Liver (tissue), 10 donors: ENCODE measurements at places on chromosomes 1 and 21. TPM values are rescaled to one million over a fixed set of nuclear protein-coding genes. Genes with fewer than 3 reads are reported as not detected.
A peak's percentile ranks its signal among the peaks of the same experiment; 100 is the strongest.

- DNase-seq: no peak
Measured at GRCh38 chr1:110265186-110265585, 55.1 kb downstream of the KCNC4 start.

- no peak for DNase-seq
Measured at GRCh38 chr1:203763505-203763904, 1.5 kb upstream of the LAX1 start.

DNA sequence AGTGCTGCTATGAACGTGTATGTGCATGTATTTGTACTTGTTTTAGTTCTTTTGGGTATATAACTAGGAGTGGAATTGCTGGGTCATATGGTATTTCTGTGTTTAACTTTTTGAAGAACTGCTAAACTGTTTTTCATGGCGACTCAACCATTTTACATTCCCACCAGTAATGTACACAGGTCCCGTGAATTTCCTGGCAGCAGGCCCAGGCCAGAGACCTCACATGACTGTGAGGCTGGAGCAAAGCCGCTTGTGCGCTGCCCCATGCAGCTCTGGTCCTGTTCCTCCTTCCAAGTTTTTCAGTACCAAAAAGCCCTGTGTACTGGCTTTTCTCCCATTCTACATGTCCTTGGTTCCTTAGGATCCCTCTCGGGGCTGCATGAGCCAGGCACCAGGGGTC, 29.6 kb downstream of the ACOT11 start:
- DNase-seq: peak; percentile 71

PLCH2 gene
- polyA plus RNA-seq: not detected

DNA sequence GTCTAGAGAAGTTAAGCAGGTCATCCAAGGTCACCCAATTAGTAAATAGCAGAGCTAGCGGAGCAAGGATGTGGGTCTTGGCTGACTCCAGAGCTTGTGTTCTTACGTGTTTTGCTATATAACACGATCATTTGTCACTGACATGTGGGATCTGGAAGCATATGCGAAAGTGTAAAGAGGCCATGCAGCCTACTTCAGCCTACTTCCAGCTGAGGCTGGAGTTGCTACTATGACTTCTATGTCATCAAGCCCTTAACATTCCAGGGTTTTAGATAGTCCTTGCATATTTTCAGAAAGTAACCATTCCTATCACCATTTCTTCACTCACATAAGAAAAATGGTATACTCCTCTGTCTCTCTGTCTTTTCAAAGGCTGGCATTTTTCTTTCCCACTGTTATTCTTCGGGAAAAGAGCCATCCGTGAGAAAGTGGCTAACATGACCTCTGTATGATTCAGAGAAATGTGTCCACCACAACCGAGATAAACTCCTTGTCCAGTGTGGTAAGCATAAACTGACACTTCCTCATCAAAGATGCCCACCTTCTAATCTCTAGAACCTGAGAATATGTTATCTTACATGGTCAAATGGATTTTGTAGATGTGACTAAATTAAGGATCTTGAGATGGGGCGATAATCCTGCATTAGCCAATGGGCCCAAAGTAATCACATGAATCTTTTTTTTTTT, 24.0 kb upstream of the ABL2 start:
- DNase-seq: no peak

BRDT gene
- not detected for polyA plus RNA-seq

GRCh38 chr1:96982118-96982517, 260.5 kb downstream of the PTBP2 start:
- no peak for DNase-seq

- no peak for DNase-seq
Measured at GRCh38 chr1:150001415-150001814, 9.1 kb downstream of the OTUD7B start.

- DNase-seq: peak; percentile 57
Measured at GRCh38 chr21:42463861-42464515, 32.0 kb downstream of the RSPH1 start.

DNA sequence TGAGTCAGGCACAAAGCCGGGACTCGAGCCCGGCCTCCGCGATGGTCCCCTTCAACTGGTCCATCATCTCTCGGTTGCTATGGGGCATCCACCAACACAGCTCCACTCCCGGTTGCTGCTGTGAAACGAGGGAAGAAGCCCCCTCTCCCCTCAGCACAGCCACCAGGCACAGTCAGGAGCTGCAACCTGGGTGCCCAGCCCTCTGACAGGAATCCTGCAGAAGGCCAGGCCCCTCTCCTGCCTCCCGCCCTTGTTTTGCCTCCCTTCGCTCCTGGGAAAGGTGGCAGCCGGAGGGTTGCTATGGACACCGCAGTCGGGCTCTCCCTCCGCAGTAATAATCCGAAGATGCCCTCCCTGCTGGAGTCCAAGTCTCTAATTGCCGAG, 8.9 kb upstream of the KCNN3 start:
- no peak for DNase-seq

DNA sequence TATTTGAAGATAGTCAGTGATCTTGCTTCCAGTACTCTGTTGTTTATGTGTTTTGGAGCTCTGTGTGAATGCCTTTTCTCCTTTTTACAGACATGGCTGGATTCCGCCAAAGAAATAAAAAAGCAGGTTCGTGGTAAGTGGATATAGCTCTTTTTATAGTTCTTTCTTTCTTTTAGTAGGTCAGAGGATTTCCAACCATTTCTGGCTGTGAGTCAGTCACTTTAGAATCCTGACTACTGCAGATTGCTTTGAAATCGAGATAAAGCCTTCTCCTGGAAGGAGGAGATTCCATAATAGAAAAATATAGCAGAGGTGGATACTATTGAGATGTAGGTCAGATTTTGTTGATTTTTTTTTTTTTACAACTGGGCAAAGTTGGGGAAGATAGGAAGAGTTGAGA, 97.4 kb downstream of the EPB41 start:
- DNase-seq: no peak

DNA sequence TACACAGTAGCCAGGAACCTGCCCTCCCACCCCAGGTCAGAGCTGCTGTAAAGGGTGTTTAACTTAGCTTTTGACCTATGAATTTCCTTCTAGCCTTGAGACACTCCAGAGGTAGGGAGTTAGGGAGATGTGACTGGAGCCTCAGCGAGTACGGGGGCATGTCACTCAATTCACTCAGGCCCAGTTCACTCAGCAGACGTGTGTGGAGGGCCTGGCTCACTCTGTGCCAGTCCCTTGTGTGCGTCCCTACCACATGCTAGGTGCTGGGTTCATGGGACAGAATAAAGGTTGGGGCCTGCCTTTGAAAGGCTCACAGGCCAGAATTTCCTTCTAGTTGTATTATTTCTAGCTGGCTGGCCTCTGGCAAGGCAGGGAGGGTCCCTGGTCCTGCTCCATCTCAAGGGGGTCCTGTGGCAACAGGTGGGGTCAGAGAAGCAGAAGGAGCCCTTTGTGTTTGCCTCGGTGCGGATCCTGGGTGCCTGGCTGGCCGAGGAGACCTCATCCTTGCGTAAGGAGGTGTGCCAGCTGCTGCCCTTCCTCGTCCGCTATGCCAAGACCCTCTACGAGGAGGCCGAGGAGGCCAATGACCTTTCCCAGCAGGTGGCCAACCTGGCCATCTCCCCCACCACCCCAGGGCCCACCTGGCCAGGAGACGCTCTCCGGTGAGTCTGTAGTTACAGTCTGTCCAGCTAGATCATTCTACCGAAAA, 4.5 kb downstream of the NCDN start:
- DNase-seq: no peak

BRINP3 gene
- 0.02 TPM for polyA plus RNA-seq

DNA sequence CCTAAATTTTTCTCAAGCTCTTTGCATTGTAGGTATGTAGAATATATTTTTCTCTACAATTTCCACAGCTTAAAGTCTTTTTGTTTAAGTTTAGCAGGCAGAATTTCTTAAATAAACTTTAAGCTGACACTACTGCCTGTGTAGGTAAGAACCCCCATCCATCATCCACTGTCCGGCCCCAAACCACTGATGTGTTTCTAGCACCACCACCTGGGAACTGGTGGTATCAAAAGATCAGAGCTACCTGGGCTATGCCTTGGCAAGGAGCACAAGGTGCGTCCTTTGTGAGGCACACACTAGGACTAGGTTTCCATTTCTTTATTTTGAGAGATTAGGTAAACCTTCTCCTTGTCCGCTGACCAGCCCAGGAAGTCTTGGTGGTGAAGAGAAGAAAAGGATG, 10.5 kb upstream of the LELP1 start:
- DNase-seq: no peak

GPR37L1 gene
- polyA plus RNA-seq: 0.02 TPM

- DNase-seq: no peak
Measured at GRCh38 chr1:4596486-4596885, 57.9 kb upstream of the AJAP1 start.

LCE1D gene
- polyA plus RNA-seq: not detected

OR2L8 gene
- not detected for polyA plus RNA-seq

SMCP gene
- not detected for polyA plus RNA-seq

GRCh38 chr1:21750841-21751240, 32.1 kb downstream of the USP48 start:
- no peak for DNase-seq

SPATC1L gene
- 1.2 TPM for polyA plus RNA-seq

OR6N1 gene
- polyA plus RNA-seq: not detected

FAM72A gene
- 0.84 TPM for polyA plus RNA-seq

DNA sequence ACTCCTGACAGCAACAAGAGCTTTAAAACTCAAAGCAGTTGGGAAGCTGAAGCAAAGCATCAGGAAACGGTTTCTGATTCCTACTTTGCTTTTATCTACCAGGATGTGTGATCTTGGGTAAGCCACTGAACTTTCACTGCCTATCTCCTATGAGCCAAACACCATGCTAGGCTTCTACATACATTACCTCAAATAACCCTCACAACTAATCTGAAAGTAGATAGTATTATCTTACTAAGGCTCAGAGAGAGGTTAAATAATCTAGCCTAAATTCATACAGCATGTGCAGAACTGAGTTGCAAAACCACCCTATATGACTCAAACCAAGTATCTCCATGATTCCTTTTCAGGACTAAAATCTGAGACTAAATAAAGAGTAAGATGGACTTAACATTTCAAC, 83.8 kb downstream of the EVI5 start:
- DNase-seq: no peak

KIF2C gene
- polyA plus RNA-seq: 1.3 TPM

- DNase-seq: no peak
Measured at GRCh38 chr1:20619999-20620398, 13.3 kb upstream of the PINK1 start.

- DNase-seq: no peak
Measured at GRCh38 chr1:178174539-178174938, 80.6 kb downstream of the RASAL2 start.

DNA sequence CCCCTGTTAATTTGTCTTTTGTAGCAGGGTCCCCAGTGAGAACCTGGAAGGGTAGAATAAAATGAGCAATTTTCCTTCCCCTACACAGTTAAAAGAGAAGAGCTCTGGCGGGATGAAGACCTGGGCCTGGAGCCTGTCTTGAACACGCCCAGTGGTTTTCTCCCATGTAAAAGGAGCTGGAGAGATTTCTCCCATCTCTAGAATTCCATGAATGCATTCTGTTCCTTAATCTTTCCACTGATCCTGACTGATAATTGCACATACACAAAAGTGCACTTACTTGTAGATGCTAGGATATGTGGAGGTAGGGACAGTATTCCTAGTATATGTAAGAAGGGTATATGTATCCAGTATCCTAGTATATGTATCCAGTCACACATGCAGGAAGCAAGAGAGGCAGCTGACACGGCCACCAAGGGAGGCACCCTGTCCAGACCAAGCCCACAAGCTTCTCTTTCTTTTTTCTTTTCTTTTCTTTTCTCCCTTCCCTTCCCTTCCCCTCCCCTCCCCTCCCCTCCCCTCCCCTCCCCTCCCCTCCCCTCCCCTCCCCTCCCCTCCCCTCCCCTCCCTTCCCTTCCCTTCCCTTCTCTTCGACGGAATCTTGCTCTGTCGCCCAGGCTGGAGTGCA, 11.9 kb upstream of the PKNOX1 start:
- DNase-seq: no peak

- DNase-seq: no peak
Measured at GRCh38 chr1:164604541-164604940, 45.6 kb downstream of the PBX1 start.

PTAFR gene
- 0.82 TPM for polyA plus RNA-seq

- no peak for DNase-seq
Measured at GRCh38 chr1:224380003-224380402, 23.3 kb downstream of the CNIH4 start.

DNA sequence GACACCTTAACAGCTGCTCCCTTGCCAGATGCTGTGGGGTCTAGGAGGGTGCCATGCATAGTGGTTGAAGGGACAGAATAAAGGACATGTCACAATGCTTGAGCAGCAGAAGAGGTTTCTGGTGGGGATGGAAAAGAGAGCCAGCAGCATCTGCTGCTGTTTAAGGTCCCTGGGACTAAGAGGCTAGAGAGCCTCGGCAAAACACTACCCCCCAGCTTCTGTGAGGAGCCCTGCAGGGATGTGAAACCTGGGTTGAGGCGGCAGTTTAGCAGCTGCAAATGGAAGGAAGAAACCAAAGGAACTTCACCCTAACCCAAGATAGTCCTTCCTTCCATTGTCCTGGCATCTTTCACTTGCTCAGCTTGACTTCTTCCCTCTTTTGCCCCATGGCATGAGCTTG, 39.4 kb downstream of the PLXNA2 start:
- no peak for DNase-seq

- DNase-seq: no peak
Measured at GRCh38 chr1:24929398-24930259, 447 bp downstream of the RUNX3 start.

PLA2G5 gene
- 2.3 TPM for polyA plus RNA-seq

SLC30A10 gene
- polyA plus RNA-seq: 18.5 TPM

GRCh38 chr1:30447080-30447479, 276.3 kb downstream of the MATN1 start:
- DNase-seq: peak; percentile 19

DNA sequence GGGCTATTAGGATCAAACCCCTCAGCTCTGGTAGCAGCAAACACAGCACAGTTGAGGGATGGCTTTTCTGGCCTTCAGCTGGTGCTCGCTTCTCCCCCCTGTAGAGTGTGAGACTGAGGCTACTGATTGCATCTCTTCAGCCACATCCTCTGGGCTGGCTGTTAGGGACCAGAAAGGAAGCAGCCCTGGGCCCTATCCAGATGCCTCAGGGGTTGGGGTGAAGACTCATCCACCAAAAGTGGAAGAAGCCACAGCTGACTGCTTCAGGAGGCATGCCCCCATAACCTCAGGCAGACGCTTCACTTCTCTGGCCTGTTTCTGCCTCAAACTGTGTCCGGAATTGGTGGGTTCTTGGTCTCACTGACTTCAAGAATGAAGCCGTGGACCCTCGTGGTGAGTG, 6.2 kb upstream of the TMEM200B start:
- no peak for DNase-seq

DNA sequence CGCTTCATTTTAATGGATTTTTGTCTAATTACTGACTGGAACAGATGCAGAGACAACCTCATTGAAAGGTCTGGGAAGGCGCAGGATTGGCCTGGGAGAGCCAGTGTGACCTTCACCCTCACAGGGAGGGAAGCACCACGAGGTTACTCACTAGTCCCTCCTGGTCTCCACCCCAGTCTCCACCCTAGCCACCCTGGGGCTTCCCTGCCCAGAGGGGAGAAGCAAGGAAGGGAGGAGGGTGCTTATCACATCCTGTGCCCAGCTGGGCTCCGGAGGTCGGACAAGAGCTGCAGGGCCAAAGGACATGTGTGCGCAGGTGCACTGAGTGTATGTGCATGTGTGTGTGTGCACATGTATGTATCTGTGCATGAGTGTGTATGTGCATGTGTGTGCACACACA, 220.1 kb upstream of the VAMP3 start:
- no peak for DNase-seq
